ENCODE measurements at places on chromosomes 2 and 18. TPM values are rescaled to one million over a fixed set of nuclear protein-coding genes. Genes with fewer than 3 reads are reported as not detected.

Gene ELOA2
- not detected for total RNA-seq

Gene SULT1C2
- 0.27 TPM for total RNA-seq

DNA sequence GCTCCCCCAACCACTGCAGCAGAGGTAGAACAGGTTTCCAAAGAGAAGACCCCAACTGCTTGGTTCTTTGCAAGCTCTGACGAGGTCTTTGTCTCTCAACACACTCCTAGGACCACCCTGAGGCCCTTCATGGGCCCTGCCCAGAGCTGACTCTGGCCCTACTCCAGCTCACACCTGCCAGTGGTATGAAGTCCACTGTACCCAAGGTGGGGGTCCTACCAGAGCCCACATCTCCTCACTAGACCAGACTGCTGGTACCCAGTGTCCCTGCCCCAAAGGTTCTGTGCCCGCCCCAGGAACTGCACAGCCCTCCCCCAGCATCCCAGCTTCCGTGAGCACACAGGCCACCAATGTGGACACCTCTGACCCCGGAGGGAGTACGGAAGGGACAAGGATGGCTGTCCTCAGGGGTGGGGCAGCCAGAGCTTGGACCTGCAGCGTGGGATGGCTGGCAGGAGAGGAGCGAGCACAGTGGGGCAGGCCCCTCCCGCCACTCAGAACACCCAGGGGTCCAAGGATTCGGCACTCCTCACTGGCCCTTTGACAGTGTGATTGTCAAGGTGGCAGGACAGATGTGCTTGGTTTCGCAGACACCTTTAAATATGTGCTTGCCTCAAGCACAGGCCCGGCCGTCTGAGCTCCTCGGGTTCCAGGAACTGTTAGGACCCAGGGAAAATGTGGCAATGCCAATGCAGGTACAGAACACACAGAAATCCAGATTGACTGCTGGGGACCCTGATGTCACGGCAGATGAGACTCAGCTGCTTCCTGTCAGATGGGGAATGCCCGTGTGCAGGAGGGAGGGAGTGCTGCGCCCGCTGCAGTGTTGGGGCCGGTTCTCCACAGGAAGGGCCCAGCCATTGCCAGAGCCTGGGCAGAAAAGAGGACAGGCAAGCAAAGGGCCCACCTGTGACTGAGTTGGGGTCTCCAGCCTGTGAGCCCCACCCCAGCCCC is 51.2 kb downstream of the MTERF4 start:
- DNase-seq = no peak

DNA sequence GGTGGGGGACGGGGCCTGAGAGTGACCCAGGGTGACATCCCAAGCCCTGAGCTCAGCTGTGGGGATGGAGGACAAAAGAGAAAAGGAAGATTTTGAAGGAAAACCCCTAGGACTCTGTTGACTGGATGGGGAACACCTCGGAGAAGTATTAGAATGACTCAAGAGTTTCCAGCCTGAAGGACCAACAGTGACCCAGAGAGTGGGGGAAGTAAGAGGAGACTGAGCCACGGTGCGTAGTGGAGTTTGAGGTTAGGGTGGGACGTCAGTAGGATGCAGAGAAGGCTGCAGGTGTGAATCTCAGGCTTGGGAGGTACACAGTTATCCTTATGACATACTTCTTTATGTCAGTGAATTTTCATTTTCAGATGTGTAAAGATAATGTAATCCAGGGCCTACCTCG is 119.5 kb downstream of the NCK2 start:
- DNase-seq = no peak

DNA sequence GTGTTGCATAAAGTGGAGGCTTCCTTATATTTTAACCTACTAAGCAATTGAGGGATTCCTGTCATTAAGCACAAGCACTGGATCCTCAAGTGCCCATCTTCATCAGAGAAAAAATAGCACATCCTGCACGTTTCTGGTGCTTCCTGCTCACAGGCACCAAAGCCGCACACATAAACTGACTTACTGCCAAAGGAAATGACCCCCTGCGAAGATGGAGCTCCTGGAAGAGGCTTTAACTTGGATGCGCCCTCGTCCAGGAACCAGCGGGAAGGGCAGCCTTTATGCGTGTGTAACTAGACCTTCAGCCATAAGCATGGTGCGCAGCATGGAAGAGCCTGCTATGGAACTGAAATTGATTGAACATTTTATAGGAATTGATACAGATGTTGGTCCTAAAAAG is 188.7 kb downstream of the FTCDNL1 start:
- DNase-seq = no peak

Gene CDH19
- total RNA-seq = not detected

Gene IL36G
- total RNA-seq = not detected

GRCh38 chr2:23323917-23324680 is 60.9 kb upstream of the KLHL29 start:
- DNase-seq = no peak

GRCh38 chr2:226800941-226801784 is 1.5 kb upstream of the IRS1 start:
- DNase-seq = no peak

DNA sequence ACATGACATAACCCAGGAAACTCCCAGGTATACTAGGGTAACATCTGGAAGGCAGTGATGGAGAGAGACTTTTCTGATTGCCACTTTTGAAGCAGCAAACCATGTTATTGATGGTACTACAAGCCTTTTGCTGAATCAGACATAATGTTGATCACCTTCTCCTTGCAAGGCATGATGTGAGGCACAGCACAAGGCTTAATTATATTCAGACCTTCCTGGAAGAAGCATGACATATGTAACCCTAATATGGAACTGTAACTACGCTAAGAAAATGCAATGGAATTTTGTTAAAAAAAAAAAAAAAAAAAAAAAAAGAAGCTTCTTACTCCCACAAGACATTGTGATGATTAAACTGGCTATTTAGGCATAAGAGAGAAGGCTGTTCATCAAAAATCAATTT is 145.4 kb downstream of the ALK start:
- DNase-seq = no peak

GRCh38 chr2:173524256-173524955 is 169.7 kb downstream of the CDCA7 start:
- DNase-seq = no peak

Gene TTC31
- 10.4 TPM for total RNA-seq

Gene CTAGE1
- total RNA-seq = not detected
